ENCODE measurements at places on chromosomes 1 and 21.

DNA sequence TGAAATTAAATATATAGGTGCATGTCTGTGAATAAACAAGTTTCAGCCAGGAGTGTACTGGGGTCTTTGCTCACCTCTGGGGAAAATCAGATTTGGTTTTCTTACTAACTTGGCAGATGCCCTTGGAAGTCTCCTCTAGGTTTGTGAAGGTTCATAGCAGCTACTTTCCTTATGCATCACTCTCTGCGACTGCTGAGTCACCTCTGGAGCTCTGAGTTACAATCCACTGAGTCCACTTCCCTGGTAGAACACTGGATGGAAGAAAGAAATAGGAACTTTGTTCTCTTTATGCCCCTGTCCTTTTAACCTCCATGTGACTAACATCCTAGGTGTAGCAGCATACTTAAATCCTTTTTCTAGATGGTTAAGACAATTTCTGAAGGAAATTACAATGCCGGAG, 4.4 kb upstream of the FASLG start:
- DNase-seq, result peak; percentile 40

DNA sequence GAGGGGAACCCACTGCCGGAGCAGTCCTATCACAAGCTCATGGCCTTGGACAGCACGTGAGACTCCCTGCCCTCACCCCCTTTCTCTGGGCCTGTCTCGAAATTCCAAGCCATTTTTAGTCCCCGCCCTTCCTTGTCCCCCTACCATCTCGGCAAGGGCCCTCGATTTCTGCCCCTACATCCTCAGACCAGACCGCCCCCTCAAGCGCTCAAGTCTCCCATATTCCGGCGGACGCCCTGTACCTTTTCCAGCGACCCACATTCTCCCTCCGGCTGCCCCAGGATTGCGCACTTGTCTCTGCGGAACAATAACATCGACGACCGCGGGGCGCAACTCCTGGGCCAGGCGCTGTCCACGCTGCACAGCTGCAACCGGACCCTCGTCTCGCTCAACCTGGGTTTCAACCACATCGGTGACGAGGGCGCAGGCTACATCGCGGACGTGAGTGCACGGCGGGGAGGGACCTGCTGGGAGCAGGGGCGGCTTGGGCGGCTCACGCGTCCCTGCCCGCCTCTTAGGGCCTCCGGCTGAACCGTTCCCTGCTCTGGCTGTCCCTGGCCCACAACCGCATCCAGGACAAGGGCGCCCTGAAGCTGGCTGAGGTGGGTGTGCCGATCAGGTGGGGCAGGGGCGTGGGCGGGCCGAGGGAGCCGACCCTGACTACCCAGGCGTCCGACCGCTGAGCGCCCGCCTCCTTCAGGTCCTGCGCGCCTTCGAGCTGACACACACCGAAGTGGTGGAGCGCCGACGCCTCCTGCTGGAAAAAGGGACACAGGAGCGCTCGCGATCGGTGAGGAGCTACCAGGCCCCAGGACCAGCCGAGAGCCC, 7.0 kb downstream of the LRRC71 start:
- DNase-seq, result peak; percentile 91

- DNase-seq, result no peak
Measured at GRCh38 chr1:13781907-13782633, 82.1 kb downstream of the PRDM2 start.

- DNase-seq, result no peak
Measured at GRCh38 chr1:30414086-30414850, 309.1 kb downstream of the MATN1 start.

GRCh38 chr1:104163912-104164476, 414.3 kb downstream of the AMY1C start:
- no peak for DNase-seq

- DNase-seq, result no peak
Measured at GRCh38 chr21:35227786-35228185, 178.7 kb upstream of the RUNX1 start.

- no peak for DNase-seq
Measured at GRCh38 chr1:30708361-30708728, 15.0 kb downstream of the MATN1 start.

DNA sequence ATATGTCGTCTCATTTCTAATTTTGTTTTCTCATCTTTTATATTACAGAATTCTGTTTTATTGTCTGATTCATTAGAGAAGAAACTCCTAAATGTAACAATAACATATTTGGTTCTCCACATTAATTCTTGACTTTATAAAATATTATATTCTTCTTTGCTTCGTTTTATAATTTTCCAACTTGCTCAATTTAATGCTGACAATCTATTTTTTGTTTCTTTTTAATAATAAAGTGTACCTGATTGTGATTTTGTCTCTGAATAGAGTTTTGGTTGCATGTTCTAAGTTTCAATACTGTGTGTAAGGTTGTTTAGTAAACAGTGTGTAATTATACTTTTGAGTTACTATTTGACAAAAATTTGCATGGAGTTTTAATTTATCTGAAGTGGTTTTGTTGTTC, 131.0 kb upstream of the C1orf105 start:
- no peak for DNase-seq

Data from MCF 10A (cell line).